CD4-positive, alpha-beta T cell treated with Interferon alpha-2 for 1 hour (primary cell): ENCODE measurements at places on chromosomes 6 and 20.

GRCh38 chr20:32227744-32228688, 20.3 kb downstream of the POFUT1 start:
- DNase-seq: no peak

DNA sequence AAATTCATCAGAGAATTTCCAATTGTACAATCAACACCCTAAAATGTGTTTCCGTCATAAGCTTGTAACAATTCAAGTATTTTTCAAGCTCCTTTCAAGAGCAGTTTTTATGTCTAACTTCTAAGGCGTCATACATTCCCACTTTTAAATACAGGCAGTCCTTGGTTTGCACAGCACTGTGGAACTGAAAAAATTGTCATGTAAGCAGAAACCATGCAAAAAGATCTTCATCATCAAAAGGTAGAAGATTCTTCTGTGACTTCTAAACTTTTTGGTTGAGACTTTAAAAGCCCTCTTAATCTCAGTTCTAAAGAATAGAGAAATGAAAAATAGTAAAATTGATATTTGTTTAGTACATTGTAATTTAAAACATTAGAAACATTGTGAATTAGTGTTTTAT, 315.6 kb downstream of the TPBG start:
- DNase-seq: no peak

GRCh38 chr20:50196248-50196647, 5.6 kb downstream of the CEBPB start:
- no peak for DNase-seq

DNA sequence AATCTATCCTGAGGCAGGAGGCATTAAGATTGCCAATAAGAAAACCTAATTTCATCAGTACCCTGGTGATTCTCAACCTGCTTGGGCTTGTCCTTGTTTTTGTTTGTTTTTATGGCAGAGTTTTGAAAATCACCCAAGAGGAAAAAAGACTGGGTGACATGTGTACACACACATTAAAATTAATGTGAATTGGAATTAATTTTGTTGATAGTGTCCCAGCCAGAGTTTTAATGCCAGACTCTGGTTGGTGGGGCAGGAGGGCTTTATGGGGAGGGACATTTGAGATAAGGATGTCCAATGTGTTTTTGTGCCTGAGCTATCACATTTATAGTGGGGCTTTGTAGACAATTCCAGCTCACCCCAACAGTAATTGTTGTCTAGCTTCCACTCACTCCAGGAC, 184.6 kb downstream of the ID4 start:
- DNase-seq: no peak

- no peak for DNase-seq
Measured at GRCh38 chr6:1479095-1479494, 89.7 kb downstream of the FOXF2 start.

DNA sequence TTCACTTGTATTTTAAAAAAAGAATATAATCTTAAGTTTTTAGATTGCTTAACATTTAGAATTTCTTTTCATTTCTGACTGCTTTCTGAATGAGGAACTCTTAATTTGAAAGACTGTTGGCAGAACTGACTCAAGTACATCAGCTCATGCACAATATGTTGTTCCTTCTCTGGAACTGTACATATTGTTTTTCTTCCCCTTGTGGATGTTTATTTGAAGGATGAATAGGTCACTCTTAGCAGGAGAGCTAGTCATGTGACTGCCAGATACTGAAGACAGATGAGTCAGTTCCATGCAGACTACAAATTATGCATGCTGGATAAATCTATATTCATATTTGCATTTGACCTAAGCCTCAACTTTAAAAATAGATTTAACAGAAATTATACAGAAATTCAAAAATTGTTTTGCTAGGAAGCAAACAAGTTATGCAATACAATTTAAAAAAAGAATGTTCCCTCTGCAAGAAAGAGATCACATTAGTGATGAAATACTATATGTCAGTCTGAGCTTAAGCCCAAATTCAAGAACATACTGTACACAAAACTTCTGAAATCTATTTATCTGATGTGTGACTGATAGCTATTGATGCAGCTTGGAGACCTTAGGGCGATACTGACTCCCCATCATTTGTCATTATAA, 1274.9 kb upstream of the GJE1 start:
- no peak for DNase-seq

- no peak for DNase-seq
Measured at GRCh38 chr6:154938221-154938580, 56.9 kb upstream of the TIAM2 start.

DNA sequence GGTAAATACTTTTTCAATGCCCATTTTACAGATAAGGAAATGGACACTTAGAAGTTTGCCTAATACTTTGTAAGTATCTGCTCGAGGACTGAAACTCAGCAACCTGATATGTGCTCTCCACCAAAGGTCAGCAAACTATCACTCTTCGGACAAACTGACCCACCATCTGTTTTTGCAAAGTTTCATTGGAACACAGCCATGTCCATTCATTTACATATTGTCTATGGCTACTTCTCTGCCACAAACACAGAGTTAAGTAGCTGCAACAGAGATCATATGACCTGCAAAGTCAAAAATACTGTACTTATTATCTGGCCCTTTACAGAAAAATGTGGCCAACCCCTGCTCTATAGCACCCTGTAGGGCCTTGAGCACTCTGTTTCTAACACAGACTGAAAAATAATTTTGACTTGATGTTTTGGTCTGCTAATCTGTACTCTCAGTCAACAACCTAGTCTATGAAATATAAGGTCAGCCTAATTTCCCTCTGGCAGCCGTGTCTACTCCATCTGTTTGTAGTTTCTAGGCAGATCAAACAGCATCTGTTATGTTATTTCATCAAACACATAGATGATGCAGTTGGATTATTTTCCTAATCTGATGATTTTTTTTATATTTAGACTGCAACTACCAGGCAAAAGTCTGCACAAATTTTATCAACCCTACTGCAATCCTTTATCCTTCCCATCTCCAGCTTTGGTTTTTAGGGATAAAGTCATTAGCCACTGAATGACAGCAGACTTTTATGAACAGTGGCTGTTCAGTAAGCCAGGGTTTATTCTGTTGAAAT, 41.4 kb upstream of the BEND6 start:
- DNase-seq: no peak

DNA sequence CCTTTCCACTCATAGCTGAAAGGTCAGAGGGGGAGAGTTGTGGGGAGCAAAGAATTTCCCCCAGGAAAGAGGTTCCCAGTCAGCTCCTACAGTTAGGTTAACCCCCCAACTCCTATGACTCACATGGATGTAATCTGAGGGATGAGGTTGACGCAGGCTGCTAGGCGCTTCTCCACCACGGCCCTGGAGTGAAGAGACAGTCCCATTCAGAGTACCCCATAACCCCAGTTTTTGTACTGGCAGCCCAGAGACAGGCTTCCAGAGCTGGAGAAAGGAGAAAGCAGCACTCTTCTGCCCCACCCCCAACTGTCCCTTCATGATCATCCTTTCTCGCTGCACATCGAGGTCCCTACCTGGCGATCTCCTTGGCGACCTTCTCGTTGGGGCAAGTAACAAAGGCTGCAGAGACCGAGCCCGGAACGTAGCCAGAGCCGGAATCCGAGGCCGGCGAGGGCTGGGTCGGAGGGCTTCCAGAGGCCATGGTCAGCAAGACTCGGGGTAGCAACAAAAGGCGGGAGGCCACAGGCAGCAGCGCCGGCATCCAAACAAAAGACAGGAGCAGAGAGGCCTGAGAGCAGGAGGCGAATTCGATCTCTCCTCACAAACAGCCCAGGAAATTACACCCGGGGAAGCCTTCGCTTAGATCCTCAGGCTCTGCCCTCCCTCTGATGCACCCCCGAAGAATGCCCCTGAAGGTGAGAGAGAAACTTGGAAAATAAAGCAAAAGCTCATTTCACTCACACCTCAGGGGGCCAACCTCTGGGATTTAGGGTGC, 592 bp downstream of the CUTA start:
- DNase-seq: no peak

- no peak for DNase-seq
Measured at GRCh38 chr6:80547827-80548226, 441.4 kb downstream of the BCKDHB start.

- DNase-seq: no peak
Measured at GRCh38 chr6:109105681-109106080, 10.4 kb downstream of the CEP57L1 start.

GRCh38 chr20:40922865-40923264, 105.8 kb upstream of the TOP1 start:
- DNase-seq: no peak

DNA sequence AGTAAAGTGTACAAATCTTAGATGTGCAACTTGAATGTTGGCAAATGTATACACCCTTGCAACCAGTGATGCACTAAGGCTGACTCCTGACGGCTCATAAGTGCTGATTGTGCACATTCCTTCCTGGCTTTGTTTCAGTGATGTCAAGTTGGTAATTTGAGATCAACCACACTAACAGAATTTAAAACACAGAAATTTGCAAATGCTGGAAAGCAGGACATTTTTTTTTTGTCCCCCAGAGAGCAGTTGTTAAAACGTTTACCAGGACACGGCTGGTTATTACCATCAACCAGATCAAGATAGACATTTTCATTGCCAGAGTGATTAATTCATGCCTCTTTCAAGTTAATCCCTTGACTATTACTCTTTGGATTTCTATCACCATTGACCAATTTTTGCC, 735.6 kb downstream of the RFPL4B start:
- DNase-seq: no peak

- DNase-seq: no peak
Measured at GRCh38 chr20:32636283-32636682, 37.5 kb downstream of the C20orf203 start.

GRCh38 chr20:59662856-59663512, 58.6 kb downstream of the PHACTR3 start:
- DNase-seq: no peak

DNA sequence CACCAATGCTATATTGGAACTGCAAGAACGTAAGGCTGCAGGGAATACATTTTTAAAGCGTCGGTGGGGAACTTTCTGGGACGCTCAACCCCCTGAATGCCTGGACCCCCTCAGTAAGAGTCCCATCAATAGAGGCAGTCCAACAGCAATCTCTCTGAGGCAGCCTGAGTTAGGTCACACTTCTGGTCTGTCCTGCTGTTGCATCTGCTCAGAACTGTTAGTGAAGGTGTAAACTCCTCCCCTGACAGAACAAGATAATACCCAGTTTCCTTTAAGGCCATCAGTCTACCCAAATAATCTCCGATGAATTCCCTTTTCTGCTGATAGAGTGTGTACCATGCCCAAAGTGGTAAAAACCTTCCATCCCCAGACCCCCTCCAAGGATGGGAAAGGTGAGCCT, 1.1 kb upstream of the RNGTT start:
- DNase-seq: no peak

GRCh38 chr20:54173653-54174456, at the start of gene CYP24A1:
TSS of gene CYP24A1 (minus strand) at chr20:54173986. CDS start at chr20:54173579, 407 bp downstream.
- DNase-seq: no peak

- DNase-seq: no peak
Measured at GRCh38 chr20:52869698-52870501, 102.3 kb upstream of the TSHZ2 start.

GRCh38 chr20:3297079-3297378, 58.0 kb upstream of the SLC4A11 start:
- no peak for DNase-seq

DNA sequence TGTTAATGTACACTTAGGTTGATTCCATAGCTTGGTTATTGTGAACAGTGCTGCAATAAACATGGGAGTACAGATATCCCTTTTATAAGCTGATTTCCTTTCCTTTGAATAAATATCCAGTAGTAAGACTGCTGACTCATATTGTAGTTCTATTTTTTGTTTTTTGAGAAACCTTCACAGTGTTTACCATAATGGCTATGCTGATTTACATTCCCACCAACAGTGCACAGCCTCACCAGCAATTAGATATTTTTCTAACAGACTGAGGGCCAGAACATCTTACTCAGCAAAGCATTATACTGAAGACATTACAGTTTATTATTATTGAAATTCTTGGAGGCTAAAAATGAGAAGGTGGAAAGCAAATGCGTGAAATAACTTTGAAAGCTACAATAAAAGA, 187.3 kb upstream of the HEY2 start:
- no peak for DNase-seq

- DNase-seq: no peak
Measured at GRCh38 chr20:33097001-33097400, 17.6 kb downstream of the BPIFB4 start.

DNA sequence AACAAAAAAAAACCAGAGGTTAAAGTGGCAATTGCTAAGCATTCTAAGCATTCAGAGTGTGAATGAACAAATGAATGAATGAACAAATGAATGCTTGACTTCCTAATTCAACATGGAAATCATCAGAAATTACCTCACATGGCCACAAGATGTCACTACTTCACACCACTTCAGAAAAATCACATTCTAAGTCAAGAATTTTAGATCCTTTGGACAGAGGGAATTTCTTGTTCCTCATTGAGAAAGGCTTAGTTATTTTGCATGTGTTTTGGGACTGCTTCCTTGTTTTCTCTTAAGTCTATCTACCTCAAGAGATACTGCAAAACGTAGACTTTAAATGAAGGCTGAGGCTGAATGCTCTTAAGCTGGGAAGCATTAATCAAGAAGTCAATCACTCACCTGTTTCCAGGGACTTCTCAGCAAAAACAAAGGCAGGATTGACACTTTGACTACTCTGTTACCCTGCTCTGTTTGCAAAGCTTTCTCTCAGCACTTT, 120.2 kb downstream of the MBOAT1 start:
- no peak for DNase-seq

- no peak for DNase-seq
Measured at GRCh38 chr6:21429291-21429690, 164.3 kb upstream of the SOX4 start.

DNA sequence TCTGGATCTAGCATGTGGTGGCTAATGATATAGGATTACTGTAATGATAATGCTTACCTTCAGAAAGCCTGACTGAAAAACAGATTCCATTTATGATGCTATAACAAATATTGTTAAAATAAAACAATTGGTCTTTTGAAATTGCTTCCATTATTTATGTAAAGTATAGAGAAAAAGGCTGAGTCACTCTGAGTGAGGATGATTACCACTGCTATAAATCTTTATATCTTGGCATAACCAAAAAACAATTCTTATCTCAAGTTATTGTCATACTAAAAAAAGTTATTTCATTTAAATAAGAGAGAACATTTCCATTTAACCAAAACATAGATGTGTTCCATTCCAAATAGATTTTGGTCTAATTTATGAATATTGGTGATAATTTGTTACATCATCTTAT, 53.0 kb upstream of the DST start:
- no peak for DNase-seq

DNA sequence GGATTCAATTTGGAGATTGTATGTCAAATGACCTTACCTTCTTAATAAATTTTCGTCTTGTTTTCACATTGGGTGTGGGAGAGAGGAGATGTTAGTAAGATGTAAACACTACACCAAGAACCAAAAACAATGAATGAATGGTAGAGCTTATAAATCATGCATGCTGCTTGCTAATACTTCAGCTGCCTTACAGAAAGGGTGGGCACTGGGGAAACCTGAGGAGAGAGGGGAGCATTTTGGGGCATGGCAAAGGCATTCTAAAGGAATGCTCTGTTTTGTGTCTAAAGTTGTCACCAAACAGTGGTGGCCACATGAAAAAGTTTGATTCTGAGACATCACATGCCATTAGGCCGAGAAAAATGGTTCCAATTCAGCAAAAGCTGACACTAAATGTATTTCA, 80.4 kb downstream of the BCAS1 start:
- DNase-seq: no peak
